B cell (primary cell): ENCODE measurements at places on chromosomes 4 and X. TPM values are rescaled to one million over a fixed set of nuclear protein-coding genes. Genes with fewer than 3 reads are reported as not detected.

The TGIF2LX gene
- not detected in 2 replicates for polyA plus RNA-seq

DNA sequence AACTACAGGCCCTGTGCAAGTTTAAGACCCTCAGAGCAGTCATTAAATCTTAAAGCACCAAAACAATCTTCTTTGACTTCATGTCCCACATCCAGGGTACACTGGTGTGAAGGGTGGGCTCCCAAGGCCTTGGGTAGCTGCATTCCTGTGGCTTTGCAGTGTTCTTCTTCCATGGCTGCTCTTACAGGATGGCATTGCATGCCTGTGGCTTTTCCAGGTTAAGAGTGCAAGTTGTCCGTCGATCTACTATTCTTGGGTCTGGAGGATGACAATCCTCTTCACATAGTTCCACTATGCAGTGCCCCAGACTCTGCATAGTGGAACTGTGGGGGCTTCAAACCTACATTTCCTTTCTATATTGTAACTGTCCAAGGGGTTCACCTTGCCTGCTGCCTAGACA, 494.5 kb downstream of the CFAP47 start:
- H3K4me1 ChIP-seq = no peaks in the 10 kb centered on the region
- DNase-seq = no peak
- no peaks in the 10 kb centered on the region for H3K27me3 ChIP-seq
- H3K36me3 ChIP-seq = no peaks in the 10 kb centered on the region
- no peak overlapping the region for H3K4me3 ChIP-seq

GRCh38 chr4:23775694-23776093, 114.2 kb downstream of the PPARGC1A start:
- no peaks in the 10 kb centered on the region for H3K36me3 ChIP-seq
- H3K4me1 ChIP-seq = no peaks in the 10 kb centered on the region
- H3K27ac ChIP-seq = no peak overlapping the region
- no peak overlapping the region for H3K4me3 ChIP-seq

The FAM133A gene
- polyA plus RNA-seq = not detected in 2 replicates

The ADAMTS3 gene
- polyA plus RNA-seq = not detected in 2 replicates

DNA sequence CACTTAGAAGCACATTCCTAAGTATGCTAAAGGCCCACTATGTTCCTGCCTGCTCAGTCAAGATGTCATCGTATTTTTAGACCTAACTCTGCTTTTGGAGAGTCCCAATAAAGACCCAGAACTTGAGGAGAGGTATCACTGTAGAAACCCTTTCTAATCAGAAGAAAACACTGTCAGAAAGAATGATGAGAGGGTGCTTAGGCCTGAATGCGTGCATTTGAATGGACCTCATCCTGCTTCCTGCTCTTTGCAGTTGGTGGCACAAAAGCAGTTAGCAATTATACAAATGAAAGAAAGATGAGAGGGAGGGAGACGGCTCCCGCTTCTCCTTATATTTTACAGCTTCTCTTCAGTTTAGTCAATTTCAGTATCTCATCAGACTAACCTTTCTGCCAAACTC, 987.2 kb downstream of the CCSER1 start:
- DNase-seq = no peak
- H3K4me3 ChIP-seq = no peak overlapping the region
- H3K36me3 ChIP-seq = no peaks in the 10 kb centered on the region
- H3K4me1 ChIP-seq = no peaks in the 10 kb centered on the region
- no peak overlapping the region for H3K27ac ChIP-seq

DNA sequence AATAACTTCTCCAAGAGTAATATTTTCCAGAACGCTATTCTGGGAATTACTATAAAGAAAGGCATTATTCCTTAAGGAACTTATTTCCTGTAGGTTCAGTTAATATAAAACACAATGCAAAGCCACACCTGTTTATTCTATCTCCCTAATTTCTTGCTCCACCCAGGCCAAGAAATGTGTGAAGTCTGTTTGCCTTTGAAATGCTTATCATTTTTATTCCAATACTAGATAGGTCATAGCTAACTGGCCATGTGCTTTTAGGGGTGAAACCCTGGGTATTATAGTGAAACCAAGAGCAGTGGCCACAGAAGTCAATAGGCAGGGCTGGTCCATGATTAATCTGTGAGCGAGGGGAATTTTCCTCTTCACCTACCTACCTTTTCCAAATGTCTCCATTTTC, 14.8 kb downstream of the CXCL3 start:
- no peak for DNase-seq
- H3K27ac ChIP-seq = no peak overlapping the region
- H3K4me1 ChIP-seq = no peaks in the 10 kb centered on the region
- H3K27me3 ChIP-seq = no peaks in the 10 kb centered on the region

The LDB2 gene
- polyA plus RNA-seq = 0.62 TPM in 1 of 2 replicates, not detected in the other

DNA sequence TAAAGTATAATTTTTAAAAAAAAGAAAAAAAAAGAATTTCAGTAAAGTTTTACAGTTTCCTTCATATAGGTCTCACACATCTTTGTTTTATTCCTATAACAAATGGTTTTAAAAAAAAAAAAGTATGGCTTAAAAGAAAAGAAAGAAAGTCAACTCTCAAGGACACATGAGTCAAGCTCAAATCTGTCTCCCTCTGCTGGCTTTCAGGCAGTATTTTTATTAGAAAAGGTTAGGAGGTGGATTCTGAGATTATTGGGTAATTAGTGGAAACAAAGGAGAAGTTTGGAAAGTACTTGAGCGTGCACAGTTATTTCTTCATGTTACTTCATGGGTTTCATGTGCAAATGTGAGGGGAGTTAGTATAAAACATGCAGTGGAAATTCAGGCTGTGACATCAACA, 36.6 kb upstream of the BTC start:
- H3K27me3 ChIP-seq = no peaks in the 10 kb centered on the region
- H3K36me3 ChIP-seq = no peaks in the 10 kb centered on the region
- no peaks in the 10 kb centered on the region for H3K4me1 ChIP-seq

The ZNF275 gene
- polyA plus RNA-seq = 8.8 and 16.4 TPM in 2 replicates

DNA sequence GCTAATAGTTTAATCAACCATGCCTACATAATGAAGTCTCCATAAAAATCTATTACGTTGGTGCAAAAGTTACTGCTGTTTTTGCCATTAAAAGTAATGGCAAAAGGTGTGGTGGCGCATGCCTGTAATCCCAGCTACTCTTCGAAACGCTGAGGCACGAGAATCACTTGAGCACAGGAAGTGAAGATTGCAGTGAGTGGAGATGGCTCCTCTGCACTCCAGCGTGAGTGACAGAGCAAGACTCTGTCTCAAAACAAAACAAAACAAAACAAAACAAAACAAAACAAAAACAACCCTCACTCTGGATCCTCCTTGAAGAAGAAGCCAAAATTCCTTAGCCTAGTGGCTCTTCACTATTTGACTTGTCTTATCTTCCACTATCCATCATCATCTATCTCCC, 78.0 kb downstream of the MSN start:
- no peak overlapping the region for H3K27ac ChIP-seq
- H3K36me3 ChIP-seq = peaks cover 2% of the 10 kb centered on the region
- no peak for DNase-seq
- H3K27me3 ChIP-seq = no peaks in the 10 kb centered on the region
- H3K4me1 ChIP-seq = no peaks in the 10 kb centered on the region

- no peak for DNase-seq
- no peak overlapping the region for H3K27ac ChIP-seq
- no peaks in the 10 kb centered on the region for H3K4me1 ChIP-seq
- H3K27me3 ChIP-seq = no peaks in the 10 kb centered on the region
- H3K4me3 ChIP-seq = no peak overlapping the region
- H3K36me3 ChIP-seq = no peaks in the 10 kb centered on the region
Measured at GRCh38 chr4:18568600-18568999, 547.0 kb upstream of the LCORL start.

DNA sequence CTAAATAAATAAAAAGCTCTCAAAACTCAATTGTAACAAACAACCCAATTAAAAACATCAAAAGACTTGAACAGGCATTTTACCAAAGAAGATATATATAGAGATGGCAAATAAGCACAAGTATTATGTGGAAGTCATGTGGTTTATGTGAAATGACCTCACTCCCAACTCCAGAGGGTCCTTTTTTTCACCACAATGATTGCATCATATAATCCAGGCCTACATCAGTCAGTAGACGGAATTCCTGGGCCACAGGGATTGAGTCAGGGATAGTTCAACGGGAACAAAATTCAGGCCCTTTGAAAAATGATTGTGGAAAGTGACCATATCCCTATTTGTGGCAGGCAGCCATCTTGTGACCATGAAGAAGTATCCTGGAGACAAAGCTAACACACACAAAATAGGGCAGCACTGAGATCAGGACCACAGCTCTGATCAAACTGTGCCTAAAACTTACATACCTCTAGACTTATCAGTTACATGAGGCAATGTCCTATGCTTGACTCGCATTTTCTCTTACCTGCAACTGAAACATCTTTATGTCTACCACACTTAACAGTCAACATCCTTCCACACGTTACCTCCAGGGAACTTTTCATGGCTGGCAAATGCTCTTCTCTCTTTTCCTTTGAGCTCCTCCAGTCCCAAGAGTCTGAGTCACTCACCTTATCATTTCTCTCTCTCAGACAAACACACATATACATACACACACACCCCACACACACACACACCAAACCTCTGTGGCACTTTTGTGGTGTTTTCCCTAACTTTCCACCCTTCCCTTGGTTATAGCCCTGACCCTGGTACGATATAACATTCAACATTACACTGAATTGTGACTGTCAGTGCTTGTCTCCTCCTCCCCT, 113.5 kb downstream of the PHF8 start:
- no peaks in the 10 kb centered on the region for H3K4me1 ChIP-seq
- H3K36me3 ChIP-seq = no peaks in the 10 kb centered on the region
- H3K4me3 ChIP-seq = no peak overlapping the region

The PDGFC gene
- polyA plus RNA-seq = not detected in 2 replicates

- no peaks in the 10 kb centered on the region for H3K27me3 ChIP-seq
- no peaks in the 10 kb centered on the region for H3K36me3 ChIP-seq
- H3K27ac ChIP-seq = no peak overlapping the region
- no peaks in the 10 kb centered on the region for H3K4me1 ChIP-seq
- DNase-seq = no peak
Measured at GRCh38 chr4:90503677-90504076, 376.5 kb downstream of the CCSER1 start.

GRCh38 chrX:32530802-32531403, 680.4 kb downstream of the DMD start:
- no peaks in the 10 kb centered on the region for H3K4me1 ChIP-seq
- H3K27me3 ChIP-seq = no peaks in the 10 kb centered on the region
- DNase-seq = peak; percentile 35
